Cortex of kidney (tissue), 1 donor: ENCODE measurements at places on chromosomes 2 and 18.

DNA sequence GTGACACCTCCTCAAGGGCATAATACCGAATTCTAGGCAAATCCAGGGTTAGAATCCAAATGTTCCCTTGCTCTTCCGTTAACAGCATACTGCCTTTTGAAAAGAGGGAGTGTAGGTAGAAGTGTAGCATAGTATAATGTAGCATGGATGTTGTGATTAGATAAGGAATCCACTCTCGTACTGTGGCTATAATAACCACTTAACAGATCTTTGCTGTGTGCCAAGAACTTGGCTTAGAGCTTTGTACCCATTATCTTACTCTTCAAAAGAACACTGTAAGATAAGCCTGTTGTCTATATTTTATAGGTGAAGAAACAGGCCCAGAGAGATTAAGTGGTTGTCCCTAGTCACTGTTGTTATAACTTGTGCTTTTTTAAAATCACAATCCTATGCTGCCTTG, 24.2 kb downstream of the WDR75 start:
- DNase-seq, result no peak

- no peak for DNase-seq
These were observed 20.6 kb downstream of the TRIB2 start for GRCh38 chr2:12737297-12737696.

GRCh38 chr2:11122380-11122779, 32.9 kb upstream of the SLC66A3 start:
- DNase-seq, result no peak

GRCh38 chr2:115303-115702, 69.0 kb upstream of the FAM110C start:
- no peak for DNase-seq

DNA sequence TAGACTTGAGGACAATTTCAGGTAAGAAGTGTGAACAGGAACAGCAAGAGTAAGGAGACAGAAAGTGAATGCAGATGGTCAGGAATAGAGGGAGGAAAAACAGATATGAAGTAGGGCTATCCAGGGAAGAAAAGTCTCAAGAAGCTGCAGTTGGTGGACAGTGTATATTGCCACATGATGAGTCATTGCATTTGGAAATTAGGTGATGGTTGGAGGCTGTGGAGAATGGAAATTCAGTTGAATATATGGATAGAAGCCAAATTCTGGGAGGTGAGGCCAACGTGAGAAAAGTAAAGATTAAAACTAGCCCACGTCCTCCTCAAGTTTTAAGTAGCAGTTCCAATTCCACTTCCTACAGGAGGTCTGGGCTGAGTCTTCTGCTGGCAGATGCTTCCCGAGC, 158.4 kb downstream of the UBE2E3 start:
- no peak for DNase-seq

- DNase-seq, result no peak
These were observed 58.0 kb upstream of the BOD1L2 start for GRCh38 chr18:57088883-57089282.

DNA sequence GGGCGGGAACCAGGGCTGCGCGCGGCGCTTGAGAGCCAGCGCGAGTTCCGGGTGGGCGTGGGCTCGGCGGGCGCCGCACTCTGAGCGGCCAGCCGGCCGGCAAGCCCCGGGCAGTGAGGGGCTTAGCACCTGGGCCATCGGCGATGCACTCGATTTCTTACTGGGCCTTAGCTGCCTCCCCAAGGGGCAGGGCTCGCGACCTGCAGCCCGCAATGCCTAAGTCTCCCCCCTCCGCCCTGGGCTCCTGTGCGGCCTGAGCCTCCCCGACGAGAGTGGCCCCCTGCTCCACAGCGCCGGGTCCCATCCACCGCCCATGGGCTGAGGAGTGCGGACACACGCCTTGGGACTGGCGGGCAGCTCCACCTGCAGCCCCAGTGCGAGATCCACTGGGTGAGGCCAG, 36.5 kb upstream of the MAP2 start:
- DNase-seq, result no peak

DNA sequence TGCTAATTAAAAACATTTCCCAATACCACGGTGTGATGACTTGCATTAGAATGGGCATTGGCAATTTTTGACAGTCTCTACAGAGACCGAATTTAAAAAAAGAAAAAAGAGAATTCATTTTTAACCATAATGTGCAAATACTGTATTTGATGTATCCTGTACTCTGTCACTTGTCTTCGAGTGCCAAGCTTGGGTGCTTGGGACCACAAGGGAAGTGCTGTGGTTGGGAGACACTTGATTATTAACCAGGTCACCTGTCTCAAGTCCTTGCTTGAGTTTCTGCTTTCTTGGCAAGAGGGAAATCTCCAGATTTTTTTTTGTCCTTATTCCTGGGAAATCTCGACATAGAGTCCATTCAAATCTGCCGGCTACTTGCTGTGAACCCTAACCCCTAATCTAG, 209.0 kb downstream of the MC4R start:
- no peak for DNase-seq

DNA sequence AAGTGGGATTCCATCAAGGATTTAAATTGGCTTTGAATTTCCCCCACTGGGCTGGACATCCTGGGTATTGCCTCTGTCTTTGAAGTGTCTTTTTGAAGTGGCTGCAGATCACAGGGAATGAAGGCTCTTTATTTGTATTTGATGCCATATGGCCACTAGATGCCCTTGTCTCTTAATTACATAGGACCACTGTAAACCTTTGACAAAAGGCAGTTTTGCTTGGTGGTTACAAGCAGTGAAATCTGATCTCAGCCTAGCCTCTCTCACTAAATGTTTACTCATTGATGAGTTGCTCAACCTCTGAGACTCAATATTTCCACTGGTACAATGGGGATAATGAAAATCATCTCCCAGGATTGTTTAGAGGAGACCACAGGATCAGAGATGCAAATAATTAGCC, 102.2 kb downstream of the INSIG2 start:
- no peak for DNase-seq
